ENCODE measurements at places on chromosomes 1 and 21.

DNA sequence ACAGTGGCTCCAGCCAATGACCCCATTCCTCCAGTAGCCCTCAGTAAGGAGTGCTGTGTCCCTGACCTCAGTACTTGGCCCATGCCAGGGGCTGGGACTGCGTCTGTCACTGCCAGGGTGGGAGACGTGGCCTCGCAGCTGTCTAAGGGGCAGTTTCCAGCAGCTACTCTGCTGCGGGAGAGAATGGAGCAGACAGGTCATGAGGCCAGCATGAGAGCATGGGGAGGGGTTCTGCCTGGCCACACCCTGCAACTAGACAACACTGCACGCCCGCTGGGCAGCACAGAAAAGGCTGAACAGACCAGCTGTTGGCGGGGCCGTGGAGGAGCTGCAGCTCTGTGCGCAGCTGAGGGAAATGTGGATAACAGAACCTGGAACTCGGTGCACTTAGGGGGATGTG lies 91.6 kb upstream of the COL6A1 start:
- peak; percentile 42 for DNase-seq

DNA sequence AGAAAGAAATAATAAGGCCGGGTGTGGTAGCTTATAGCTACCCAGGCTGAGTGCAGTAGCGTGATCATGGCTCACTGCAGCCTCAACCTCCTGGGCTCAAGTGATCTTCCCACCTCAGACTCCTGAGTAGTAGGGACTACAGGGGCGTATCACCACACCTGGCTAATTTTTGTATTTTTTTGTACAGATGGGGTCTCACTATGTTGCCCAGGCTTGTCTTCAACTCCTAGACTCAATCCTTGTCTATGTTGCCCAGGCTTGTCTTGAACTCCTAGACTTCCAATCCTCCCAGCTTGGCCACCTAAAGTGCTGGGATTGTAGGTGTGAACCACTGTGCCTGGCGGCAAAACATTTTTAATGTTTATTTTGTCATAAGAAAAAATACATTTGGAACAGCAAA lies 30.5 kb downstream of the MIXL1 start:
- no peak for DNase-seq

DNA sequence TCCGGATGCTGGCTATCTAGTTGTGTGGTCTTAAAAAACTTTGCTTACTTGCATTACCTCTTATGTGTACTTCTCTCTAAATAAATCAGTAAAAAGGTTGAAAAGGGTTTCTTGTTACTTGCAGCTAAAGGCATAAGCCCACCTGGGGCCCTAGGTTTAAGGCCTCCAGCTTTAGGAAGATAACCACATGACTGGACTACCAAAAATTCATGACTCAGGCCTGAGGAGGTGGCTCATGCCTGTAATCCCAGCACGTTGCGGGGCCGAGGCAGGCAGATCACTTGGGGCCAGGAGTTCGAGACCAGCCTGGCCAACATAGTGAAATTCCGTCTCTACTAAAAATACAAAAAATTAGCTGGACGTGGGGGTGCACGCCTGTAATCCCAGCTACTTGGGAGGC lies 142.9 kb downstream of the APP start:
- DNase-seq, result no peak

- DNase-seq, result no peak
Observed at GRCh38 chr1:208757846-208758245, 513.7 kb upstream of the PLXNA2 start.

GRCh38 chr1:90919190-90919719 lies 102.6 kb downstream of the ZNF644 start:
- no peak for DNase-seq

DNA sequence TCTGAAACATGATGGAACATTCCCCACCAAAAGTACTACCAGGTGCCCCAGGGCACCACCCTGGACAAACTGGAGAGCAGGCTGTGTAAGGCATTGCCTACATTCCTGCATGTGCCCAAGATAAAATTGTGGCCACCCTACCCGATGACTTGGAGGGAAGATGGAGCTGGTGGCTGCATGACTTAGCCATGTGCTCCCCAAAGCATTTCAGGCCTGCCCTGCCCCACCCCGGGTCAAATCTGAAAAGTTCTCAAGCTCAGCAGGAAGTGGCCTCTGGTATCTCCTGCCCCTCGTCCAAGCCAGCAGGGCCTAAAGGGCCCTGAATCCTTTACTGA lies 8.5 kb downstream of the CD2 start:
- no peak for DNase-seq

- DNase-seq, result no peak
Observed at GRCh38 chr1:158983235-158983634, 26.5 kb upstream of the IFI16 start.

GRCh38 chr1:109331113-109331512 lies 24.3 kb upstream of the MYBPHL start:
- peak; percentile 8 for DNase-seq

DNA sequence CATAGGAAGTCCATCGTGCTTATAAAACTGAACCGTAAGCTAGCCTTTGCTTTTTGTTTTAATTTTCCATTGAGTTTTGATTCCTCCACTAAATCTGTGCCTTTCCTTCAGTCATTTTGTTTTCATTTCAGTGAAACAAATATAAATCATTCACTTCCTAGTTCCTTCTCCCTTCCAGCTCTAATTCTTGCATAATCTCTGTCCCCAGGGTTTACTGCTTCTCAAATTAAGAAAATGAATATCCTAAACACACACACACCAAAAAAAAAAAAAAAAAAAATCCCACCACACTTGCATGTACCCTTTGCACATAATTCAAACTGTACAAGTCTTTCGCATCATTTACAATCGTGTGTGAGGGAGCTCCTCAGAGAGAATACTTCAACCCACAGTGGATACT lies 6.8 kb downstream of the KCNH1 start:
- no peak for DNase-seq

DNA sequence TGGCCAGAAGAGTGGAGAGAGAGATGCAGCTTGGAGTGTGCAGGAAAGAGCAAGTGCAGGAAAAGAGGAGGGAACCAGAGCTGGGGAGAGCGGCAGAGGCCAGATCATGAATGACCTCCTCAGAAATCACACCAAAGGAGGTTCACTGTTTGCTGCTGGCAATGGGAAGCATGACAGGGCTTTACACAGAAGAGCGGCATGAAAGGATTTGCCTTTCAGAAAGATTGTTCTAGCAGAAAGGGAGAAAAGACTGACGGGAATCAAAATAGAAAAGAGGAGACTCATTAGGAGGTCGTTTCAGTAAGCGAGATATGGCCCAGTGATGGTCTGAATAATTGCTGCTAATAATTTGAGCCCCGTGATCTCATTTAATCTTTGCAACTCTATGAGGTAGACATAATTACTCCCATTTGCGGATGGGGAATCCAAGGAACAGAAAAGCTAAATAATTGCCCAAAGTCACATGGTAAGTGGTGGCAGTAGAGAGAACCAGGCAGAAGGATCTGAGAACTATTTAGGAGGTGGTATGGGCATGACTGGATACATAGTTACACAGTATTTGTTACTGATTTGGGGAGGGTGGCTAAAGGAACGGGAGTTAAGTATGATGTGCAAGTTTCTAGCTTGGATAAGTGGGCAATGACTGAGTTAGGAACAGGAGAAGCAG lies 12.5 kb upstream of the HNRNPR start:
- no peak for DNase-seq

GRCh38 chr1:52454127-52454526 lies 49.7 kb downstream of the PRPF38A start:
- no peak for DNase-seq

DNA sequence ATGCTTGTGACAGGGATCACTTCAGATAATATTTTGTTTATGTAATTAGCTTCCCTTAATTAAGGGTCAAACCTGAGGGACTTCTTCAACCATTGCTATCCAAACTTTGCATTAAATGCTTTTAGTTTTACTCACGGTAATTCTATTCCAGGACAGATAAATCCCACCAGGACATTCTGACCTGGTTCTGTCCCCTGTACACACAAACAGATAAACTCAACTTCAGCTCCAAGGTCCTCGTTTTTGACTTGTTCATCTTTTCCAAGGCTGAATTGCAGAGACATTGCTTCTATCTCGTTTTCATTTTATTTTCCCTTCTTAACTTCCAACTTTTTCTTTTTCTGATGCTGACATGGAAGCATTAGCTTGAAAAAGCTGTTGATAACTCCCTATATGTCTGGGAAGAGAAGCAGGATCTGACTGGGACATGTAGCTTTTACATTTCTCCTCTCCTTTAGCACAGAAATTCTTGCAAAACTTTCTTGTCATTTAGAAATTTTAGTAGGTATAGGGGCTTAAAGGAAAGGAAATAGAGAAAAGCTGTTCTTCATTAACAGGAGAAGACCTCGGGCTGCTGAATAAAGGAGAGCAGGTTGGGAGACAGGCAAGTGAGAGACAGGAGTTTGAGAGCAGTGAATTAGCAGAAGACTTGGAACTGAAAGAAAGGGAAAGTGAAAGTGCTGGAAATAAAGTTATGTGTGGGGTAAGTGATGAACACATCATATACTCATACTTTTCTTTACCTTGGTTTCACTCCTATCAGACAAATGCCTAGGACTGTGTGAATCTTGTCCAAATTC lies 231.7 kb upstream of the B3GALT2 start:
- no peak for DNase-seq

DNA sequence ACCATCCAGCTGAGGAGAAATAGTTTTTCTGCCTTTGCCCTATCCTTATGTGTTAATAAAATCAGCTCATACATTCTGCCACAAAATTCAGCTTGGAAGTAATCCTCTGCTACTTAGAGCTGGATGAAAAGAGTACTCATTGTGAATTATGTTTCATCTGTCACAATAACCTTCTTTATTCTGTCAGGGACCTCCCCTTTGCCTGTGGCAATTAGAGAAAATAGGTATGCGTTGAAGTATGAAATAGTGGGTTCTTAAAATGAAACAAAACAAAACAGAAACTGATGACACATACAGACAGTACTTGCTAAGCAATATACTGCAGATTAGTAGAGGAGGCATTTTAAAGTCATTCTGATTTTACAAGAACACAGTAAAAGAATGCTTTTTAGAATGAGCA lies 578.5 kb downstream of the USP25 start:
- peak; percentile 56 for DNase-seq

- DNase-seq, result no peak
Observed at GRCh38 chr1:174157157-174157806, 2.0 kb upstream of the RABGAP1L start.

- no peak for DNase-seq
Observed at GRCh38 chr1:93842750-93843500, 36.1 kb downstream of the DNTTIP2 start.

- DNase-seq, result no peak
Observed at GRCh38 chr1:221809091-221810029, 67.5 kb upstream of the DUSP10 start.

DNA sequence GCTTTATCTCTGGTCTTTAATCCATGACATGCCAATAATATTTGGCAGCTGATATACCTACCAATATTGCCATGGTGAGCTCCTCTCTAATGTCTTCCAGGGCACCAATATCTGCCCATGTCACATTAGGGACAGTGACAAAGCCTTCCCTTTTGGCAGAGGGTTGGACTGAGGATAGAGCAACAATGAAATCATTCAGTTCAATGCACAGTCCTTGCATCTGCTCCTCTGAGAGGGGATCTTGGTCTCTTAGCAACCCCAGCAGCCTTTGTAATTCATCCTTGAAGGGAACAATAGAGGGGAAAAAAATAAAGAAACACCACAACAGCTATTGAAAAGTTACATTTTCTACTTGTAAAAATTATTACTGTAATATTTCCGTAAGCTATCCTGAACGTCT lies 42.3 kb downstream of the NVL start:
- DNase-seq, result peak; percentile 66

- DNase-seq, result peak; percentile 51
Observed at GRCh38 chr1:229694053-229694693, 68.1 kb downstream of the URB2 start.

GRCh38 chr1:246711548-246712003 lies 12.6 kb upstream of the SCCPDH start:
- no peak for DNase-seq

GRCh38 chr1:149965440-149965839 lies 28.8 kb upstream of the MTMR11 start:
- no peak for DNase-seq

GRCh38 chr1:201898992-201899391 lies 10.3 kb downstream of the SHISA4 start:
- no peak for DNase-seq

GRCh38 chr1:76543495-76543894 lies 323.8 kb upstream of the ST6GALNAC5 start:
- no peak for DNase-seq

DNA sequence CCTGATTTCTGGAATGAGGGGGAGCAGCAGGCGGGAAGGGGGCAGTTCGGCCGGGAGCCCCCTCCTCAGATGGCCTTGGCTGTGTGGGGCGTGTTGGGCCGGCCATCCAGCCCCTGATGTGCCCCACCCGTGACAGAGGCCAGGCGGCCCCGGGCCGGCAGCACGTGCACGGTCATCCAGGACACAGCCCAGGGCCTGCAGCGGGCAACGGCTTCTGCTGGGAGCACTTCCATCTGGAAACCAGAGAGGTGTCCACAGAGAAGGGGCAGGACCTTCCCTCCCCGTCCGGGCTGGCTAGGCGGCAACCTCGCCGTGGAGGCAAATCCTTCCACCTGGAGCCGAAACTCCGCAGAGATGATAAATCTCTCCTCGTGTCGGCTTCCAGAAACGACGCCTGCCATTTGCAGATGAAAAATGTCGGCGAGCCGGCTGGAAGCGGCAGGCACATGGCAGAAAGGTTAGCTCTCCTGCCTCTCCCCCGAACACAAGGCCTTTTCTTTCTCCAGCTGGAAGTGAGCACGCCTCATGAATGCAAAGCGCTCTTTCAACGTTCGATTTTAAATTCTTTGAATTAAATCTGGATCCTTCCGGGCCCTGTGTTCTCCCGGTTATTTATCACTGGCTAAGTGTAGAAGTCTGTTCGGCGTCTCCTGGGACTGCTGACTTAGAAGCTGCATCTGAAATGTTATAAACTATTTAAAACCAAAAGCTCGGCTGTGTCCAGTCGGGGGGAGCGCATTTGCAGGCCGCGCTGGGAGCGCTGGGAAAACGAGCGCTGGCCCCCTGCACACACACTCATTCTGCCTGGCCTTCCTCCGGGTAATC lies 9.4 kb upstream of the ACTRT2 start:
- DNase-seq, result no peak

- no peak for DNase-seq
Observed at GRCh38 chr21:42040411-42041180, 30.4 kb upstream of the ZBTB21 start.

DNA sequence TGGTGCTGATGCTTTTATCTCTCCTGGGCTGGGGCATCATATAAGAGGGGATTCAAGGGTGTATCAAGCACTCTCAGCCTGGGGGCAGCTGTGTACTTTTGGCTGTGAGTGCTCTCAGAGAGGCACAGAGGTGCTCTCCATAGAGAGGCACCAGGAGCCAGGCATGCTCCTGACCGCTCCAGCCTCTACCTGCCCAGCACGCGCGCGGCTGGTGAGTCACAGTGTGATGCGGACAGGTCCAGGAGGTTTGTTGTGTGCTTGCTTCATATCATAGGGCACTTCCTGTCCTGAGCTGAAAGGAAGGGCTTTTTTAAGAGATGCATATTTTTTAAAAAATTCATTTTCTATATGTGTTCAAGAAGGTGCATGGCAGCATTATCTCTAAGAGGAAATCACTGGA lies 93.6 kb upstream of the BCAR3 start:
- DNase-seq, result peak; percentile 39

GRCh38 chr1:104294259-104294658 lies 544.6 kb downstream of the AMY1C start:
- DNase-seq, result no peak
